ENCODE measurements at places on chromosomes 13 and 19.

- DNase-seq, result no peak
Observed at GRCh38 chr19:48512504-48513288, 1.1 kb upstream of the LMTK3 start.

GRCh38 chr13:95642028-95642621 lies 2.4 kb downstream of the DZIP1 start:
- DNase-seq, result no peak

DNA sequence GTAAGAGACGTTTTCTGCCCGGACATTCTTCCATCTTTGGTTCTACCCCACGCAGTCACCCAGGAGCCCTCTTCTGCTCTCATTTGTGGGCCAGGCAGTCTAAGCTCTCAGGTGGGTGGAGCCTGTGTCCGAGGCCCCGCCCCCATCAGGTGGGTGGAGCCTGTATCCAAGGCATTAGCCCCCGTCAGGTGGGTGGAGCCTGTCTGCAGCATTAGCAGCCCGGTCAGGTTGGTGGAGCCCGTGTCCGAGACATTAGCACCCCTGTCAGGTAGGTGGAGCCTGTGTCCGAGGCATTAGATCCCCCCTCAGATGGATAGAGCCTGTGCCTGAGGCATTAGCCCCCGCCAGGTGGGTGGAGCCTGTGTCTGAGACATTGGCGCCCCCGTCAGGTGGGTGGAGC lies 45.5 kb upstream of the C13orf46 start:
- no peak for DNase-seq

GRCh38 chr19:42563352-42564210 lies 31.1 kb downstream of the CEACAM8 start:
- DNase-seq, result no peak

DNA sequence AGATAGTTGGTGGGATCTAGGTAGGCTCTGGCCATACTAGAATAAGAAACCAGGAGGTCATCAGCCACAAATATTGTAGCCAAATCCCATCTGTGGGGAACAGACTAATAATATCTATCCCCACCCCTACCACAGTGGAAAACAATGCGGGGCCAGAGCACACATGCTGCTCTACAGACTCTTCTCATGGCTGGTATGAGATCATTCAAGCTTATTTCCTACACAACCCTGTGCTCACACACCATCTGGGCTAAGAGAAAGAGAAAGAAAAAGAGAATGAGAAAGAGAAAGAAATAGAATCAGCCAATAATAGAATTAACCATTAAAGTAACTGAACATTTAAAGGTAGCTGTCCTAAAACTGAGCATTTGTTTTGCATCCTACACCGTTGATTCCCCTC lies 1268.4 kb upstream of the SPRY2 start:
- DNase-seq, result no peak

GRCh38 chr13:26919311-26919710 lies 158.7 kb upstream of the GPR12 start:
- no peak for DNase-seq

DNA sequence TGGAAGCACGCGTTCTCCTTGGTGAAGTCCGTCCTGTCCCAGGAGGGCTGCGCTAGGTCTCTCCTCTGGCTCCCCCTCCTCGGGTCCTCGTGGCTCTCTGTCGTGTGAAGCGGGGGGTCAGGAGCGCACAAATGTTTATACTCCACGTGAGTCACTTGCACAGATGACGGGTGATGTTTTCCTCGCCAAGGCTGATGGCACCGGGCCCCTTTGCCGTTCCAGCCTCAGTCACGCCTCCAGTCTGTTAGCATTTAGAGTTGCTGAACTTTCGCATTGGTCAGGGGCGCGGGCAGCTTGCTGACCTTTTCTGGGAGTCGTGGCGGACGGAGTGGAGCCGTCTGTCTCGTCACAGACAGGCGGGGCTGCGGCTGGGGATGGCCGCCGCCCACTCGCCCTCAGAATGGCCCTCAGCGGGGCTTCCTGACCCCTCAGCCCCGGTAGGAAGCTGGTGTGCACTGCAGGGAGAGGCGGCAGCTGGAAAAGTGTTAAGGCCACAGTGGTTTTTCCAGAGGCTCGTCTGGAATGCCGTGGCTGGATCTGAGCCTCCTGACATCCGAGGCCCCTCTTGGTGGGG lies 13.7 kb downstream of the KLHL26 start:
- no peak for DNase-seq

- DNase-seq, result no peak
Observed at GRCh38 chr19:42857544-42857867, 22.0 kb downstream of the PSG1 start.

DNA sequence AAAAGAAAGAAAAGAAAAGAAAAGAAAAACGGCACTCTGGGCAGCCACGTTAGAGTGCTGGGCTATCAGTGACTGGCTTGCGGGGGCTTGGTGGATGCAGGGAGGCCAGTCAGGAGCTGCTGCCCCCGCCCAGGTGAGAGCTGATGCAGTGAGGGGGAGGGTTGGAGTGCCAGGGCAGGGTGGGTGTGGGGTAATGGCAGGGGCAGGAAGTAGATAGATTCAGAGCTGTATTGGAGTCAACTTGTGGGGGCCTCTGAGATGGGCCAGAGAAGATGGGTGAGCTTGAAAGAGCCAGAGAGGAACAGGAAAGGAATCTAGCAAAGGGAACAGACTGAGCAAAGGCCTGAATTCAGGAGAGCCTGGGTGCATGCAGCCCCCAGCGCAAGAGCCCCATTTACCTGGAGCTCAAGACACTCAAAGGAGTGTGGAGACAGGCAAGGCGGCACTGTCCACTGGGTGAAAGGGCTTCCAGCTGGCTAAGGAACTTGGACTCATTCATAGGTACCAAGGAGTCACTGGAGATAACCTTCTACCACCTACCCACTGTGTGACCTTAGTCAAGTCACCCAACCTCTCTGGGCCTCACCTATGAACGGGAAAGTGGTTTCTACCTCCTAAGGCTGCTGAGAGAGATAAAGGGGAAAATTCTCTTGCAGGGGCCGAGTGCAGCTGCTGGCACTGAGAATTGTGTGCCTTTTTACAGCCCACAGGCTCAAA lies 20.2 kb downstream of the VSTM2B start:
- no peak for DNase-seq

DNA sequence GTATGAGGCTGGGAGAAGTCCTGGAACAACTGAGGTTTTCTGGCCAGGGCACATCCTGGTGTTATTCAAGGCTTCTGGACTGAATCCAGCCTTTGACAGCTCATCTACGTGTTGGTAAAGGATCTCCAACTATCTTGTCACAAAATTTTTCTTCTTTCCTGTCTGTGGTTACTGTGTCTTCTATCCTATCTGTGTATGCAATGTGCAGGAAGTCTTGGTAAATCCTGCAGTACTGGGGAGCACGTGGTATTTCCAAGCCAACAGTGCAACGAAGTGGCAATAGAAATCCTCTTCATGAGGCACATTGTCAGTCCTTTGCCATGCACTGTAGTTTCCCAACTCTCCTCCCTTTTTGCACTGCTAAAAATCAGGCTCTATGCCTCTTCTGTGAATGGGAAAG lies 86.7 kb downstream of the ZNF100 start:
- no peak for DNase-seq

GRCh38 chr13:76307142-76307541 lies 579.1 kb downstream of the KCTD12 start:
- DNase-seq, result no peak

GRCh38 chr19:10670876-10671804 lies 17.0 kb downstream of the ILF3 start:
- DNase-seq, result no peak

GRCh38 chr13:107374038-107374437 lies 806.1 kb upstream of the ARGLU1 start:
- DNase-seq, result no peak

GRCh38 chr13:41075034-41075433 lies 13.7 kb downstream of the WBP4 start:
- DNase-seq, result no peak

- no peak for DNase-seq
Observed at GRCh38 chr19:38441657-38442348, 8.3 kb downstream of the RYR1 start.

- DNase-seq, result no peak
Observed at GRCh38 chr13:33326246-33326645, 40.7 kb upstream of the STARD13 start.

GRCh38 chr13:21546372-21546771 lies 57.6 kb downstream of the MICU2 start:
- DNase-seq, result no peak

DNA sequence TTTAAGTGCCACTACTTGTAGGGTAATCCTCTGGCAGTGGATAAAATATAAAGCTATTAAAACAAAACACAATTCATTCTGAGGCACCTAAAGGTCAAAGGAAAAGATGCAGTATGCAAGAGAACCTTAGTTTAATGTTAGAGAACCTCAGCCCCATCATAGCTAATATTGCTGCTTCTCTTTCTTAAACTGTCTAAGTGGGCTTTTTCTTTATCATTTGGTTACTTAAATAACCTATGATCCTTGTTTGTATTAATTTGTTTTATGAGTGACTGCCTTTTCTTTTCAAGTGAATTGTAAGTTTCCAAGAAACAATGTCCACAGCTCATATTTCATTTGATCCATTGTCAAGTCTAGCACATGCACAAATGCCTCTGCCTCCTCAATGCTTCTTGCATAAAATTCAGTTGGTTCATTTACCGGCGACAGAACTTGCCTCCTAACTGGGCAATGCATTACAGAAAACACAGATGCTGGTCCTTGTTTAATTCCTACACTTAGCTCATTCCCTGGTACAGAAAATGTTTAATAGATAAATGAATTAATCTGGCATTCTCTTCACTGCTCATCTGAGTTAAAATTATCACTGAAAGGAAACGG lies 1049.8 kb downstream of the OLFM4 start:
- no peak for DNase-seq

- DNase-seq, result no peak
Observed at GRCh38 chr13:40671956-40672764, 5.7 kb upstream of the FOXO1 start.

GRCh38 chr13:28336193-28336657 lies 158.7 kb downstream of the FLT1 start:
- DNase-seq, result no peak

- DNase-seq, result no peak
Observed at GRCh38 chr19:31718898-31719297, 369.7 kb upstream of the TSHZ3 start.

- no peak for DNase-seq
Observed at GRCh38 chr19:3407556-3408516, 41.5 kb downstream of the NFIC start.

GRCh38 chr13:66624302-66624701 lies 605.8 kb downstream of the PCDH9 start:
- no peak for DNase-seq

DNA sequence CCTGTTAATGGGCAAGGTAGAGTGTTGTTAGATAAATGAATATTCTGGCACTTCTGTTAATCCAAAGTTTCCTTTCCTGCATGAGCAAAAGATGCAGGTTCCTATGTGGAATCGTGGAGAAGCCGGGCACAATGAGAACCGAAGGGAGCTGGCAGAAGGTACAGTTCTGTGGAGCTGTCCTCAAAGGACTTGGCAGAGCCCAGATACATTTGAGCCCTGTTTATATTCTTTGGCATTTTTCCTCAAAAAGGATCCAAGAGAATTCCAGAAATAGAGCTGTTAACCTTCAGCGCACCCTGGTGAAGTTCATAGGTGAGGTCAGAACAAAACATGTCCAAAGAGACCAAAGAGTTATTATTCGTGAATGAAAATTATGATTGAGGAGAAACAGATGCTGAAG lies 4.0 kb upstream of the DLEU7 start:
- no peak for DNase-seq

- DNase-seq, result no peak
Observed at GRCh38 chr13:107931056-107931455, 284.3 kb downstream of the LIG4 start.

Data from activated T-helper 1 cell treated with anti-CD3 and anti-CD28 coated beads, Interleukin-2, amount 50 U/mL, for 16 hours (primary cell).